ENCODE measurements at places on chromosomes 11 and 22. TPM values are rescaled to one million over a fixed set of nuclear protein-coding genes. Genes with fewer than 3 reads are reported as not detected.

DNA sequence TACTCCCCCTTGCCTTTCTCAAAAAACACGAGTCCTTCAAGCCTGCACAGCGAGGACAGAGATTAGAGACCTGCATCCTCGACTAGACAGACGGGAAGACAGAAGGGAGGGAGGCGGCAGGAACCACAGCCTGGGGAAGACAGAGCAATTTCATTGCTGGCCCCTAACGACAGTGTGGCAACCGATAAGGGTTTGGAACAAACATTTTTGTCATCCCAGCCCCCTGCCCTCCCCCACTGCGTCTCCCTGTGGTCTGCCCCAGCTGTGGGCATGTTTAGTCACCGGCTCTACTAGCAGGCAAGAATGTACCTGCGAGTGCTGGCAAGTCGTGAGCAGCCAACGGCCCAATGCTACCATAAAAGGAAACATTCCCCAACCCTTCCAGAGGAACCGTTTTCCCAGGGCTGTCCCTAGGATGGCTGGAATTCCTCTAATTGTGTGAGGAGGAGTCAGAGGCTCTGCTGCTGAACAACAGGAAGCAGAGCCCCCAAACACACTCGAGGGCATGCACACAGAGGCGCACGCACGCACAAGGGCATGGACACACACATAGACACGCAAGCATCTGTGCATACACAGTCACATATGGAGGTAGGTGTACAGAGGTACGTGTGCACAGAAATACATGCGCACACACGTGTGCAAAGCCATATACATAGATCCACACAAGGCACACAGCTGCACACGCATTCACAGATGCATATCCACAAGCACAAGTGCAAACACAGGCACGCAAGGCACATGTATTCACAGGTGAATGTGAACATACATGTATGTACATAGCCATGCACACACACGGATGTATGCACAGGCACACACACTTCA is 58.3 kb downstream of the MYH9 start:
- no peak for DNase-seq
- H3K4me3 ChIP-seq = peak overlapping the region; percentile 58
- peaks cover 97% of the 10 kb centered on the region for H3K4me1 ChIP-seq
- H3K27ac ChIP-seq = peak overlapping the region; percentile 100
- no peaks in the 10 kb centered on the region for H3K27me3 ChIP-seq

- peaks cover 44% of the 10 kb centered on the region for H3K27me3 ChIP-seq
- DNase-seq = peak; percentile 36
- no peaks in the 10 kb centered on the region for H3K36me3 ChIP-seq
- no peak overlapping the region for H3K27ac ChIP-seq
- no peak overlapping the region for H3K4me3 ChIP-seq
Measured at GRCh38 chr11:34565417-34566207, 52.0 kb upstream of the ELF5 start.

- no peak overlapping the region for H3K4me3 ChIP-seq
- no peak overlapping the region for H3K27ac ChIP-seq
- H3K27me3 ChIP-seq = peaks cover 35% of the 10 kb centered on the region
- H3K4me1 ChIP-seq = no peaks in the 10 kb centered on the region
- no peak for DNase-seq
- peaks cover 1% of the 10 kb centered on the region for H3K36me3 ChIP-seq
Measured at GRCh38 chr11:111285189-111286091, 12.9 kb upstream of the POU2AF3 start.

DNA sequence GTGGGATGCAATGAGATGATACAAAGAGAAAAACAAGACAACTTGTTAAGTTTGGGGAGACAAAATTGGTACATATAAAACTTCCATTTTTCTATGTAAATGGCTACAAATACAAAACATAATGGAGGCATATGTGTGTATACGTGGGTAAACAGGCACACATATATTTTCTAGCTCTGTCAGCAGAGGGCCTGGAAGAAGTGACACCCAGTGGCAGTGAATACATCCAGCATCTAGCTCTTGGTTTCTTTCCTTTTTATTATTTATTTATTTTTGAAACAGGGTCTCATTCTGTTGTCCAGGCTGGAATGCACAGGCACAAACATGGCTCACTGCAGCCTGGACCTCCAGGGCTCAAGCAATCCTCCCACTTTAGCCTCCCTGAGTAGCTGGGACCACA is 5.0 kb upstream of the RASL10A start:
- H3K27ac ChIP-seq = no peak overlapping the region
- no peak for DNase-seq
- H3K36me3 ChIP-seq = no peaks in the 10 kb centered on the region
- peaks cover 13% of the 10 kb centered on the region for H3K27me3 ChIP-seq
- peaks cover 2% of the 10 kb centered on the region for H3K4me1 ChIP-seq

GRCh38 chr22:41487037-41487935 is 18.4 kb downstream of the ACO2 start:
- H3K4me1 ChIP-seq = peaks cover 32% of the 10 kb centered on the region
- no peak overlapping the region for H3K4me3 ChIP-seq
- H3K36me3 ChIP-seq = peaks cover 3% of the 10 kb centered on the region

GRCh38 chr11:10653946-10654810 is 39.4 kb downstream of the IRAG1 start:
- no peaks in the 10 kb centered on the region for H3K36me3 ChIP-seq
- H3K27ac ChIP-seq = peak overlapping the region; percentile 10
- no peak for DNase-seq
- H3K4me1 ChIP-seq = peaks cover 84% of the 10 kb centered on the region
- no peak overlapping the region for H3K4me3 ChIP-seq
- H3K27me3 ChIP-seq = no peaks in the 10 kb centered on the region

TFIP11 gene
- total RNA-seq = 32.1 TPM

OR8A1 gene
- total RNA-seq = not detected

Measured in osteocyte (in vitro differentiated cells).